ENCODE measurements at places on chromosomes 6 and 20.

DNA sequence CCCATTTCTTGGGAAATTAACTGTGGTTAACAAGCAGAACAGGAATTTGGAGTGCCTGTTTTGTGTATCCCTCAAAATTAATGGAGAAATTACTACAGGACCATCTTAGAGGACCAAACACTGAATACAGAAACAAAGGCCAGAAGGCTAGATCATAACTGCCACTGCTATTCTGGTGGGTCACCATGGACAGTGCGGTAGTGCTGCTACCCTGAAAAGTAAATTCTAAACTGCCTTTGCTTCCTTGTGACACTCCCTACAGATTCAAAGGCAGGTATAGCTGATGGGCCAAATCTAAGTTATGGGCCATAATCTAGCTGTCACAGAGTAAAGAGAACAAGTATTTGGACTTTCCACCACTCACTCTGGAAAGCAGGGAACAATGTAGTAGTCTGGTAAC is 575.8 kb upstream of the ADGRB3 start:
- no peak for DNase-seq

- DNase-seq, result no peak
These were observed 61.8 kb downstream of the SYNDIG1 start for GRCh38 chr20:24531202-24531601.

DNA sequence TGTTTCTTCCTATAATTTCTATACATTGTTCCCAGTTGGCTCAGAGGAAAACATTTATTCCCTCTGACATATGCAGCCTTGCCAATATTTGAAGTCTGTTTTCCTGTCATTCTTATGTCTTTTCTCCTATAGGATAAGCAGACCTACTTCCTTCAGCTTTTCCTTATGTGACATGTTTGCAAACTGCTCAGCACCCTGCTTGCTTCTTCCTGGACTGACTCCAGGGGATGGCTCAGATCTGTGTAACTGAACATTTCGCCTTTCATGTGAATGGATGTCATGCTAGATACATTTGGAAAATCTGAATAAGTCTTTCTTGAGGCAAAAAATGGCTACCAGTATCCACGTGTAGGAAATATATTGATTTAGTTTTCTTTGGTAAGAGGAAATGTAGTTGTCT is 113.2 kb downstream of the CARMIL1 start:
- DNase-seq, result no peak

DNA sequence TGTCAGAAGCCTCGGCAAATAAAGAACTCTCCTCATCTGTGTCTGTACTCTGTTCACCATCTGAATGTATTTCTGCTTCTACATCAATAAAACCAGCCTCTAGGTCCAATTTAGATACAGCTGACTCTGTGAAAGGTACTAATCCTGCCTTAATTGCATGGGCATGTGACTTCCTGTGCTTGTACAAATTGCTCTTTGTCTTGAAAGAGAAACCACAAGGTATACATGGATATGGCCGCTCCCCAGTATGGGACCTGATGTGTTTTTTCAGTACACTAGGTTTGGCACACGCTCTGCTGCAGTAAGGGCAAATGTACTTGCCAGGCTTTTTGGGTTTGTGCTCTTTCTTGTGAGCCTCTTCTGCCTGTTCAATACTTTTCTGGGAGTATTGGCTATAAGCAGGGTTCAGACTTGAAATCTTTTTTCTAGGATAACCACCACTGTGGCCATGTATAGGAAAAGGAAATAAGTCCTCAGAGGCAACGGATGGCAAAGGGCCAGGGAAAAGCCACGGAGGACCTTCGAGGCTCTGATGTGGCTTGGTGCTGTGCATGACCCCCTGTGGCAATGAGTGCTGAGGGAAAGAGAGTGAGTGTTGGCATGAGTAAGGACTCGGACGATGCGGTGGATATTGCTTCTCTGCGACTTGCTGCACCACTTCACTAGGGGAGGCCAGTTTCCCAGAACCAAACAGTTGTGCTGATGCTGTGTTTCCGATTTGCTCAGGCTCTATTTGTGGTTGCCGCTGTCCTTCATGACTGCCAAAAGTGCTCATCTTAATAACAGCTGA is 170.9 kb downstream of the HIVEP2 start:
- no peak for DNase-seq

DNA sequence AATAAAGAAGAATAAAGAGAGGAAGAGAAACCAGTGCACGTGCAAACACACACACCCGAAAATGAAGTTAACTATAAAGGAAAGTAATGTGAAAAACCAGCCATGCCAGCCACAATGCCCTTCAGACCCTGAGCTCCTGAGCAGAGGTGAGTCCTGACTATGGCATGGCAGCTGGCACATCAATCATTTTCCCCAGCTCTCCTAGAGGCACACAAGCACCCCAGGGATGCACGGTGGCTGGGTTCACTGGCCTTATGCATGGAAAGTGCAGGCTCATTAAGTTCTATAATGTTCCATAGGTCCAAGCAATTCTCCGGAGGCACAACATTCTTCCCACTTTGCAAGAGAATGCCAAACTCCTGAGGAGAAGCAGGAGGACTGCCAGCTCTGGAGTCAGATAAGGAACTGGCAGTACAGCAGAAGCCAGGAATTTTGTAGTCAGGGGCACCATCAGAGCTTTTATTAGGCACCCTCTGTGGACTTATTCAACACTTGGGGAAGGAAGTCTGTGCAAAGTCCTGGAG is 175.0 kb upstream of the PRDM1 start:
- no peak for DNase-seq

GRCh38 chr6:145214570-145214969 is 520.8 kb downstream of the EPM2A start:
- DNase-seq, result peak; percentile 29

DNA sequence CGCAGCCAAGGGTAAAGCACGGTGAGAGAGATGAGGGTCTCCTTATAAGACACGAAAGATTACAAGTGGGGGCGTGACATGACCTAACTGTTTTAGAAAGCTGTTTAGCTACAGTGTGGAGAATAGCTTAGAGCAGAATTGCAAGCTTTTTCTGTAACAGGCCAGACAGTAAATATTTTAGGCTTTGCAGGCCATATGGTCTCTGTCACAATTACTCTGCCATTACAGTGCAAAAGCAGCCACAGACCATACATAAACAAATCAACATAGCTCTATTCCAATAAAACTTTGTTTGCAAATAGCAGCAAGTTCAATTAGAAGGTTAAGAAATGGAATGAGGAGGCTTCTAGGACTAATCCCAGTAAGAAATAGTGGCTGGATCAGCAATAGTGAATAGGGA is 16.8 kb downstream of the PGM3 start:
- no peak for DNase-seq

DNA sequence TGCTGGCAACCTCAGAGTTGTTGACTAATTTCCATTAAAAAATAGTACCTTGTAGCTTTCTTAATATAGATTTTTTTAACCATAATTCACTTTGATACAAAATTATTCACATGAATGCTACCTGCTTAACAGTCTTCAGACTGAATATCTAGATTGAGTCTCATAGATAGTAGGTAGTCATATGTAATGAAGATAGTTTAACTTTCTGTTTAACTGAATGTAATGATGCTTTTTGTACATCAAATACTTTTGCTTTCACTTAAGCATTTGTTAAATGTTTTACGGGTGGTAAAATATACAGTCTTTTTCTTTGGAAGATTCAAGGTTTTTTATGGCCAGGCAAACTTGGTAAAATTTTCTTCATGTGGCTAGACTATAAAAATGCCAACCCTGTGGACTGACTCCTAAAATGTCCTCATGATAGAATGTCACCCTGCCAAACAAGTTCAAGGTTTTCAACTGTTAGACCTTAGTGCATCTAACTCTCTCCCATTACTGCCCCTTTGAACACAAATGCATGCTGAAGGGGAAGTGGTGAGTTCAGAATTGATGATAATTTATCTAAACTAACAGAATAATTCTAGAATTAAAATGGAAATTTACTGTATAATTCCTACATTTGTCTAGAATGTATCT is 16.4 kb downstream of the TBPL1 start:
- no peak for DNase-seq

DNA sequence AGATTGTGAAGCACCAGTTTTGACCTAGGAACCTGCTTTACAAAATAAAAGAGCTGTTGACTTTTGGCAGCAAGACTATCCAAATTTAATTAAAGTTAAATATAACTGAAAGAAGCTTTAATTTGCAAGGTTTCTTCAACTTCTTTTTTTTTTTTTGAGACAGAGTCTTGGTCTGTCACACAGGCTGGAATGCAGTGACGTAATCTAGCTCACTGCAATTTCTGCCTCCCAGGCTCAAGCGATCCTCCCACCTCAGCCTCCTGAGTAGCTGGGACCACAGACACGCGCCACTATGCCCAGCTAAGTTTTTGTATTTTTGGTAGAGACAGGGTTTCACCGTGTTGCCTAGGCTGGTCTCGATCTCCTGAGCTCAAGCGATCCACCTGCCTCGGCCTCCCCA is 13.7 kb upstream of the CSE1L start:
- DNase-seq, result no peak

- peak; percentile 38 for DNase-seq
These were observed 114.8 kb downstream of the CRYBG1 start for GRCh38 chr6:106475284-106475683.

GRCh38 chr20:24761220-24762065 is 187.6 kb upstream of the CST7 start:
- no peak for DNase-seq

GRCh38 chr6:34514593-34515472 is 41.3 kb downstream of the SPDEF start:
- peak; percentile 69 for DNase-seq
